Stimulated activated CD8-positive, alpha-beta memory T cell treated with anti-CD3 and anti-CD28 coated beads, Interleukin-4, amount 100 ng/mL, for 1 hour (primary cell): ENCODE measurements at places on chromosomes 5 and 9.

DNA sequence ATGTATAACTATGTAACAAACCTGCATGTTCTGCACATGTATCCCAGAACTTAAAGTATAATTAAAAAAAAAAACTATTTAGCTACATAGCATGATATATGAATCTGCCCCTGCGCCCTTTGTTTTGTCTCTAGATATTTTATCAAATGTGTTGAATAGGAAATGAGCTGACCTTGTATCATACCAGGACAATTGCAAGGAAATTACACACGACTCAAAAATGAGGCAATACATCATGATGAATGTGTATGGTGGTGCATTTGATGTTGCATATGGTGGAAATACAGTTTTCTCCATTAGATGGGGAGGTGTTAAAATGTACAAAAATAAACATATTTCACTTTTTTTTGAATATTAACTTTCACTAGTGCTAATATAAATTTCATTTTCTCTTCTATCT is 28.6 kb upstream of the CEP78 start:
- DNase-seq: no peak

- no peak for DNase-seq
Observed at GRCh38 chr5:75656311-75657003, 45.2 kb downstream of the ANKDD1B start.

DNA sequence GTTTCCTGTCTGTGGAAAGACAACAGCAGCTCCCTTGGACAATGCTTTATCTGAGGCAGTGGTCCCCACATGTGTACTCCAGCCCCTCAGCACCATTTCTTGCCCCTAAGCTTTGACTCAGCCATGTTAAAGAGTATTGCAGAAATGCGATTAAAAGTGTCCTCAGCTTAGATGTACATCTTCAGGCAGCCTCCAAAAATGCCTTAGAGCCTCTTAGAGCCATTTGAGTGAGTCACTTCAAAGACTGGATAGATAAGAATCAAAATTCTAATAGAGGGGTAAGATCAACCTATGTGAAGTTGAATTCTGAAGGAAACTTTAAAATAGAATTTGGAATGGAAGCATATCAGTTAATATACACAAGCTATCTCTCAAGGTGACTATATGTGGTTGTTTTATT is 296.3 kb downstream of the ADAMTS6 start:
- no peak for DNase-seq

DNA sequence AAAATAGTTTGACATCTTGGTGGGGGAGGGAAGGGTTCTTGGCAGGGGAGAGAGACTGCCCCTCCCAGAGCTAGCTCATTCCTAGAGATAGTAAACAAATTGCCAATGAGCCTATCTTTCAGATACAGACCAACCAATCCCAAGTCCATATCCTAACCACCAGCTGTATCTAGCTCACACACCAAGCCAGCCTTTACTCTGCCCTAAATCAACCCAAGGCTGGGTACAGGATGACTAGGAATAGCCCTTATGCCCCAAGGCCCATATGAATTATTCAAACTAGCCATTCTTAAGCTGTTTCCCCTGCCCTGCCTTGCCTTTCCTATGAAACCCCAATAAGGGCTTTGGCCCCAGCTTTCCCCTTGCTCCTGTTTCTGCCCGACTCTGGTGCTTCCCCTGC is 281.3 kb upstream of the PANK3 start:
- no peak for DNase-seq

- DNase-seq: no peak
Observed at GRCh38 chr9:89428901-89429890, 68.7 kb downstream of the SEMA4D start.

GRCh38 chr5:107450531-107450930 is 220.2 kb downstream of the EFNA5 start:
- no peak for DNase-seq

DNA sequence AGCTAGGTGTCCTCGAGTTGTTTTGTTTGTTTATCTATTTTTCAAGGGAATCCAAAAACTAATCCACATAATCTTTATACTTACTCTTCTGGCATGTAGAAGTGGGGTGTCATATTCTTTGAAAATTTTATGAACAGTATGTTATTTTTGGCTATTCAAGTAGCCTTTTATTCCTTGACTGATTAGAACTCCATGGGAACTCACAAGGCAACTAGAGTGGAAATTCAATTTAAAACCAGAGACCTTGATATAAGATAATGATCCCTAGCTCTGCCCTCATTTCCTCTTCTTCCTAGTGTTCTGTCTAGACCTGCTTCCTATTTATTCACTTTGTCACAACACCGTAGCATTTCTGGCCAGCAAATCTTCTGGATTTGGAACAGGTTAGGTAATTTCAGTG is 1123.7 kb upstream of the C9orf72 start:
- no peak for DNase-seq

GRCh38 chr9:126723807-126724172 is 81.0 kb upstream of the ZBTB43 start:
- DNase-seq: no peak

DNA sequence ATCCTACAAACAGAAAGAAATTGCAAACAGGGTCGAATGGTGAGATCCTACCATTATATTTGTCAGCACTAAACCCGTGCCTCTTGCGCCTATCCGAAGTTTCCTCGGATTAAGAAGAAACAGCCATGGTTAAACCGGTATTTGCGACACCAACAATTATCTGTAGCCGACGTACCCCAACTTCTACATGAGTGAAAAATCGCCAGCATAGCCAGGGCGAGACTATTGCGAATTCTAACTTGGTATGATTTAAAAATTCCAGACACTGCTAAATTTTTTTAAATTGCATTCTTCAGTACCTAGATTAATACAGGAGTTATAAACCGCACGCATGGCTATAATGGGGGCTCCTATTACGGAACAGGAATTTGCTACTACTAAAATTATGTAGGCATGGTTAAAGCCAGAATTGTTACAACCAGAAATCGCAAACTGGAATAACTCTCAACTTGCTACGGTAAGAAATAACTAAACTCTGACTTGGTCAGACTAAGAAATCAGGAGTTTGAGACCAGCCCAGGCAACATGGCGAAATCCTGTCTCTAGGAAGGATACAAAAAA is 25.3 kb upstream of the ANXA2R start:
- DNase-seq: no peak

GRCh38 chr5:36621985-36622384 is 15.6 kb downstream of the SLC1A3 start:
- DNase-seq: no peak

- DNase-seq: no peak
Observed at GRCh38 chr9:131627326-131627647, 82.0 kb downstream of the PRRT1B start.

- DNase-seq: no peak
Observed at GRCh38 chr5:175814691-175815090, 56.7 kb upstream of the CPLX2 start.

GRCh38 chr9:33815781-33816180 is 1.2 kb upstream of the UBE2R2 start:
- no peak for DNase-seq

DNA sequence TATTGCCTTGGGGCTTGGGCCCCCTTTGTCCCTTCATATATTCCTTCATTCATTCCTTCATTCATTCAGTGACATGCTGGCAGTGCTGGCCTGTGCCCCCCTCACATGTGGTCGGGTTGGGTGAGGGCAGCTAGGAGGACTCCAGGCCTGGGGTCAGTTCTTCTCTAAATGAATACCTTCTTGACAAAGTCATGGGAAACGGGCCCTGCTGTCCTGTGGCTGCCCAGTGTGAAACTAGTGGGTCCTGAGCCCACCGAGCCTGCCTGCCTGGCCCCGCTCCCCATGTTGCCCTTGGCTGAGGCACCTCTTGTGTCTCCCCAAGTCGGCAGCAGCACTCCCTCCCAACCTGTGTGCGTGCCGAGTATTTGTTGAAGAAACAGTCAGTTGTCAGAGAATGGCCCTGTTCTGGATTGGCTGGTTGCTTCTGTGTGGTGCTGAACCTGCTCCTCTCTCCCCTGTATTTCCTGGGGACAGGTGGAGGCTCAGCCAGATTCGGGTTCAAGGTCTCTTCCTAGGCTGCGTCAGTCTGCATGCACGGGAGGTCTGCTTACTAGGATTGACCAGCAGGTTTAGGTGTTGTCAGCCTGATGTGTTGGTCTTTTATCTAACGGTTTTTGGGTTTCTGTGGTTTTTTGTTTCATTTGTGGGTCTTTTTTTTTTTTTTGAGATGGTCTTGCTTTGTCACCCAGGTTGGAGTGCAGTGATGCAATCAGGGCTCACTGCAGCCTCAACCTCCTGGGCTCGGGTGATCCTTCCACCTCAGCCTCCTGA is 3.0 kb upstream of the CEL start:
- DNase-seq: no peak

DNA sequence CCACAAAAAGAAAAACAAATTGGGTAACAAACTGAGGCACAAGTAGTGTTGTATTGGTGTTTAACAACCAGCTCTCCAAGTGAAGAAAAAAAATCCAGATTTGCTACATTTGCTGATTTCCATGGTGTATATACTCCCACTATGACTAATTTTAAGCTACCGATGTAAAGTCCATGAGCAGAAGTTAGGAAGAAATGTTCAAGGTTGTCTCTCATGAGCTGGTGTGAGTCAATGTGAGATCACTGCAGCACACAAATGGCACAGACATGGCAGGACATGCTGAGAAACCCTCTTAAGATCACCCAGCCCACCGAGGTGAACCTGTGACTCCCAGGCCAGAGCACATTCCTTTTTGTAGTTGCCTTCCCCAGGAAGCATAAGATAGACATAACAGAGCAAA is 36.2 kb downstream of the SLC44A1 start:
- DNase-seq: no peak

- no peak for DNase-seq
Observed at GRCh38 chr9:126392662-126393371, 66.2 kb downstream of the MVB12B start.

DNA sequence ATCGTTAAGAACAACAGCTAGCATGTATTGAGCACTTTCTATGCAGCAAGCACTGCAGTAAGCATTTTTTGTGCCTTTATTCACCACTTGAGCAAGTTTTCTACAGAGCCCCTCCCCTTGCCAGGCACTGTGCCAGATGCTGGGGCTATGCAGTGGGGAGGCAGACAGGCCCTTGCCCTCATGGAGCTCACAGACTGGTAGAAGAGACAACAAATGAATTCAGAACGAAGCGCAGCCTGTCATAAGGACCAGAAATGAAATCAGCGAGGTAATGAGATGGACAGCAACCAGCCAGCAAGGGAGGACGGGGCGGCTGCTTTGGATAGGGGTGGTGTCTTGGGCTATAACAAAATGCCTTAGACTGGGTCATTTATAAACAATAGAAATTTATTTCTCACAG is 68.8 kb downstream of the C9orf50 start:
- no peak for DNase-seq

DNA sequence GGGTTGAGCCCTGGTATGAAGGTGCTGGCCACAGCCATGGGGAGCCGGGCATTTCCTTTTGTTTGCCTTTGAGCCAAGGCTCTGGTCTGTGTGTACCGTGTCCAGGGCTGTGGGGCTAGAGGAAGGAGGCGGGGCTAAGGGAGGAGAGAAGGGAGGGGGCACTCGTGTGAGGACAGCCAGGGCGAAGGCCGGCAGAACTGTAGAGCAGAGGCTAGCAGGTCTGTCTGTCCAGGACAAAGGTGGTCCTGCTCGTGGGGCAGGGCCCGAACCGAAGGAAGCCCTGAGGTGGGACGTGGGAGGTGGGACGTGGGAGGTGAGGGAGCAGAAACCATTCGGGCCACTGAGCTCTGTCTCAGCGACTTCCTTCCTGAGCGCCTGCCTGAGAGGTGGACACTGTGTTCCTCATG is 41.3 kb upstream of the TESK1 start:
- DNase-seq: no peak

DNA sequence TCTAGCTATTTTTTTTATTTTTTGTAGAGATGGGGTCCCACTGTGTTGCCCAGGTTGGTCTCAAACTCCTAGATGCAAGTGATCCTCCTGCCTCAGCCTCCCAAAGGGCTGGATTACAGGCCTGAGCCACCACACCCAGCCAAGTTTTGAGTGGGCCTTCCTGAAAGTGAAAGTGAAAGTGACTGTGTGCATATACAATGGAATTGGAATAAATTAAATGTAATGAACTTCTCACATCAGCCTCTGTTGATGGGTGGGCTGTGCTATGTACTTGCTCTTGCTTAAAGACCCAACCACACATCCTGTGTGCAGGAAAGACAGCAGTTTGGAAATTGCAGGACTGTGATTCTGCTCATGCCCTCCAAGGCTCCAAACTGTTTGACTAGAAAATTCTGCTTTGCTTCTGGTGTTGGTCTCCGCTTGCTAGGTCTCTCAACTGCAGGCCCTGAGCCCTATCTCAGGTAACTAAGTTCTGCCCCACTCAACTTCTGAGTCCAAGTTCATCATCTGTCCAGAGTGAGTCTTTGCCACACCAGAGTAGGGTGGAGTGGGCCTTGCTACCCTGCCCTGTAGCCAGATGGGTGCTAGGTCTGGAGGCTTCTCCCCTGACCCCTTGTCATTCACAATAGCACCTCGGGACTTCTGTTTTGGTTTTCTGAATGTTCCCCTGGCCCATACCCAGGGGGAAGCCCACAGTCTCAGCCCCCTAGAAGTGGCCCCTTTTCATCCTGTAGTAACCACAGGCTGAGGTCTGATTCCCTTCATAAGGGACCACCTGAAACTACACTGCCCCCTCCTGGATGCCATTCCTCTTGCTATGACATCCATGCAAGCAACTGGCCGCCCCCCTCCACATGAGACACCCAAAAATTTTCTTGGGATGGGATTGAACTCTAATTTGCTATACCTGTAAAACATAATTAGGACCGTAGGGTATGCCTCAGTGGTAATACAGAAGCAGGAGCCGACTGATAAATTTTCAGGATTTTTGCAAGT is 36.5 kb upstream of the RAD23B start:
- DNase-seq: no peak

- no peak for DNase-seq
Observed at GRCh38 chr9:133710661-133711427, 27.3 kb downstream of the SARDH start.

DNA sequence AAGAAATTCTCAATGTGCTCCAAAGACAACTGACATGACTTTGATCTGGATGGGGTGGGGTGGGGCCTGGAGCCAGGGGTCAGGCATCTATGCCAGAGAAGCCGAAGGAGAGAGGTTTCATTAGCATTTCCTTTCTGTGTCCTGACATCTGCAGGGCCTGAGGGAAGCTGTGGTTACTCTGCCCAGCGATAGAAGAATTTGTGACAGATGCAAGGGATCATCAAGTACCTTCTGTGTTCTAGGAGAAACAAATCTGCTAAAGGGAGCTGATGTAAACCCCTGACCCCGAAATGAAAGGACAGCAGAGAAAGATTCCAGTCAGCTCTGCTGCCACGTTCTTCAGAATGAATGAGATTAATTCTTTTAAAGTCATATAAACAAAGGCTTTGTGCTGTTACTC is 335.7 kb downstream of the PRELID2 start:
- no peak for DNase-seq

DNA sequence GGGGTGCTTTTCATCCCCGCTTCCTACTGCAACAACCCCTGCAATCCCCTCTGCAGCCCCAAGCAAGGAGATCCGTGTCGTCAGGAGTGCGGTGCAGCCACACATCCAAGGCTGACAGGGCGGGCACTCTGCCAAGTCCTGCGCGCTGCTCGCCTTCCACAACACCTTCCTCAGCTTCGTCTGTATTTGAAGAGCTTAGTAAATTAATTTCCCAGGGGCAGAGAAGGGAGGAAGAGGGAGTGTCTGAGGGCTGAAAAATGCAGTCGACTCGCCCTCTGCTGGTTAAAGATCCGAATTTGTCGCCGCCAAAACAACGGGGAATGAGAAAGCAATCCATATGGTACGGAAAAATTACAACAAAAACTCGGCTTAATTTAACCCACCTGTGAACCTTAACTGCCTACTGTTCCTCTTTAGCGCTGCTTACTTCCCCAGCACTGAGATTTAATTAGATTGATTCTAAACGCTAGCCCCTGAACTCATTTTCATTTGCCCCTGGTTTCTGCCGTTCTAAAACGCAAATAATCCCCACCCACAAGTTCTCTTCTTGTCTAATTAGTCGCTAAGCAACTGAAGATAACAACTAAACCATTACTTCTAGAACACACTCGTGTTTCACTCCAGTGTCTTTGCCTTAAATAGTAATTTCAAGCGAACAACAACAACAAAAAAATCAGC is 10.9 kb upstream of the PCDHB1 start:
- no peak for DNase-seq
